ENCODE measurements at places on chromosomes 6 and 20. TPM values are rescaled to one million over a fixed set of nuclear protein-coding genes. Genes with fewer than 3 reads are reported as not detected.

ASIP gene
- not detected for total RNA-seq

TNNC2 gene
- not detected for total RNA-seq

GPR6 gene
- not detected for total RNA-seq

CTNNBL1 gene
- total RNA-seq = 80.0 TPM
